NK-92 treated with Interleukin-12 subunit alpha and Interleukin-12 subunit beta, amount 100 ng/mL, for 24 hours (cell line): ENCODE measurements at places on chromosomes 1 and 21.

DNA sequence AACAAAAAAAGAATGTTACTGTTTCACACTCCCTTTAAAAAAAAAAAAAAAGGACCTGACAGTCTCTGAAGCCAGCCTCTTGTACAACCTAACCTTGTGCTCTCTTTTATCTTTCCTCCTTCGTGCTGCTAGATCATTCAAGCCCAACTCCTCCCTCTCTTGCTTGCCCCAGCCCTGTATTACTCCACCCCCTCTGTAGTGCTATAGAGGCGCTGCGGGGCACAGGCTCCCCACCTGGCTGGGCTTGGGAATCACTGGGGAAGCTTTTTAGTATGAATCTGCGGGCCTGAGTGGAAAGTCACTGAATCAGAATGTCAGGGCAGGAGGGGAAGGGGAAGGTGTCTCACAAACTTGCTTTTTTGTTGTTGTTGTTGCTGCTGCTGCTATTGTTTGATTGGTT, 383.7 kb upstream of the CAMK1G start:
- DNase-seq: no peak

GRCh38 chr1:75797273-75797588, 549 bp downstream of the MSH4 start:
- DNase-seq: no peak

GRCh38 chr1:205441318-205441633, 14.6 kb downstream of the BLACAT1 start:
- no peak for DNase-seq

DNA sequence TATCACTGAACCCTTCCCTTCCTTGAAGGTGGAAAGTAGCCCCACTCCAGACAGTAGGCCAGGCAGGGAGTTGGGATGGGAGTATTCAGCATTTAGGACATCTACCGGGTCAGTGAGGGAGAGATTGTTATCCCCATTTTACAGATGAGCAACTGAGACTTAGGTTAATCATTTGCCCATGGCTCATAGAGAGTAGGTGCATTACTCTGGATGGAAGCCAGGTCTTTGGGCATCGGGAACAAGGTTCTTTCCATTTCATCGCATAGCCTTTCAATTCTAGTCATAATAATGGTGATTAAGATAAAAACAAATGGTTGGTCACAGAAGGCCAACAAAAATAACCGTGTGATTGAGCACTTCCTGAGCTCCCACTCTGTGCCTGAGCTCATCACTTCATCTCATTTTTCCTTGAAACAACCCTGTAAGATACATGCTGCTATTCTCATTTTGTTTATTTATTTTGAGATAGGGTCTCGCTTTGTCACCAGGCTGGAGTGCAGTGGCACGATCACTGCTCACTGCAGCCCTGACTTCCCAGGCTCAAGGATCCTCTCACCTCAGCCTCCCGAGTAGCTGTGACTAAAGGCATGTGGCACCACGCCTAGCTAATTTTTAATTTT, 64.8 kb downstream of the NAV1 start:
- DNase-seq: no peak

- no peak for DNase-seq
Measured at GRCh38 chr1:154767315-154768240, 102.5 kb downstream of the KCNN3 start.

DNA sequence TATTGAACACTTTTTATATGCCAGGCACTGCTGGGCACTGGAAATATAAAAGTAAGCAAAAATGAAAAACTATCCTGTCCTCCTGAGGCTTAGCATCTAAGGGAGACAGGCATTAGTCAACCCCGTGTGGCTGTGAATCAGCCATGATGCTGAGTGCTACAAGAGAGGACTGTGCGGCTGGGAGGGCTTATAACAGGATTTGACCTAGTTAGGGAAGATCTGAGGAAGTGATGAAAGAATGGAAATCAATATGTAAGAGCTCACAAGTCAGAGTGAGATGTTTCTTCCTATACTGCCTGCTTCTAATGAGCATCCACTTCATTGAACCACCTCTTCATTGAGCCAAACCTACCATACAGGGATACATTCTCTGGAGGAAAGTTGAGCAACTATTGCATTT, 15.1 kb downstream of the TRIM45 start:
- DNase-seq: no peak

GRCh38 chr1:91791691-91792488, 94.1 kb downstream of the TGFBR3 start:
- no peak for DNase-seq

- no peak for DNase-seq
Measured at GRCh38 chr1:245411245-245412036, 256.7 kb downstream of the KIF26B start.

DNA sequence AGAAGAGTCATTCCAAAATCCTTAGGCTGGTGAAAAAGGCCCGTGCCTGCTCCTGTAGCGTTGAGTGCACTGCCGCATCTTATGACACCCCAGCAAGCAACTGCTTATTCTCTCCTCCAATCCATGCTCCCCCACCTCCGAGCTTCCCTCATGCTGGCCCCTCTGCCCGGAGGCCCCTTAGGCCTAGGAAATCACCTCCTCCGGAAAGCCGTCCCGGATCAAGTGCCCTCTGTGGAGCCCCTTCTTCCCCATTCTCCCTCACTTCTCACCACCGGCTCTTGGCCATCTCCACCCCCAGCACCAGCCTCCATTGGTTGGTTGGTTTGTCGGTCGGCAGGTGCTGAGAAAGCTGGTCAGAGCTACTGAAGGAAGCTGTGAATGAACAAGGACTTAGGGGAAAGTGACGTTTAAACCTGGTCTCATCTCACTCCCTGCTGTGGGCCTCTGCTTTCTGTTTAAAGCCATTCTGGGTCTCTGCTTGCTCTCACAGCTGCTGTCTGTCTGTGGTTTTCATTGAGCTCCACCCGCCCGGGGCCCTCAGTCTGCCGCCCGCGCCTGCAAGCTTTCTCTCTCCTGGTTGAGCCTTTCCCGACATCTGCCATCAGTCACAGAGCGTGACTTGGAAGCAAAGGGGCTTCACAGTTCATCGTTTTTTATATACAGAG, 122.2 kb downstream of the KCNN3 start:
- DNase-seq: no peak

DNA sequence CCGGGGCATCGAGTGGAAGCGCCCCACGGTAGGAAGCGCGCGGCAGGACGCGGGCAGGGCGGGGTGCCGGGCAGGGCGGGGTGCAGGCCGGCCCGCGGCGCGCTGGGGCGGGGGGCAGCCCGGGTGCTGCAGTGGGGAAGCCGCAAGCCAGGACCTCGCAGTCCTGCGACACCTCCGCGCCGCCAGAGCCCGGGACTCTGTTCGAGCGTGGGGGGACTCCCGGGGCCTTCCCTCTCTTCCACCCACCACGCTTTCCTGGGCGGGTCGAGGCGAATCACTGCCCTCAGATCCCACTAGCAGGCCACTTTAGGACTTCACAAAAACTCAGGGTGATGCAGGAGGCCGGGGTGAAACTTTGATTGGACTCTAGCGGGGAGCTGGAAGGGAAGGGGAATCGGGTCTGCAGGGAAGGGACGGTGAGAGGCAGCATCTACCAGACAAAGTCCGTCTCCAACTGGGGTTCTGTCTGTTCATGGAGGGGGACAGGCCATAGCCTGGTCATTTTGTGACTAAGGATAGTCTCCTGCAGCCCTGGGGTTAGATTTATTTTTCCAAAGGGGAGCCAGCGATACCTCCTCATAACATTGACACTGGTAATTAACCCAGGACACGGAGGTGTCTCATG, 623 bp downstream of the CAPN2 start:
- DNase-seq: peak; percentile 58

DNA sequence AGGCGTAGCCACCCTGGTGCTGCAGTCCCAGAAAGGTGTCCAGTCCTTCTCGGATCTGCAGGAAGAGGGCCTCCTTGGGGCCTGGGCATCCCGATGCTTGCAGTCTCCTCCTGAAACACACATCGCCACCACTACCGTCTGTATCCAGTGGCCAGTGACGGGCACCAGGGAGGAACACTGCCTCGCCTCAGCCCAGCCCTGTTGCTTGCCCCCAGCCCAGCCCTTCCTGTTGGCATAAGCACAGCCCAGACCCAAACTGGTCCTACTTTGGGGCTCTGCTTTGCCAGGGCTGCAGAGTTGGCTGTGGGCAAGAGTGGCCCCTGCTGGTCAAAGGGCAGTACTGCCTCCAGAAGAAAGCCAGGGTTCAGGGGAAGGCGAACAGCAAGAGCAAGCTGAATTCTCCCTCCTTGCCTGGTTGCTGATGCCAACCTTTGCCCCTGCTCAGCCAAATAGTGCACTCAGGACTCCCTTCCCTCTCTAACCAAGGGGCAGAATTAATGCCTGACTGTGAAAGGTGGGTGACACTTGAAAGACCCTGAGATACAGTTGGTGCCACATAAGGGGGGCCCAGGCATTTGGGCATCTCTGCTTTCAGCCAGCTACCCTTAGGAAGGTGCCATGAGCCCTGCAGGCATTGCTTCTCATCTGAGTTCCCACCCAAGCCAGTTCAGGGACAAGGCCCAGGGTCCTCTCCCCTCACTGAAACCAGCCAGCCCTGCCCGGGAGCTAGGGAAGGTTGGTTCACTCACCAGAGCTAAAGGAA, 11.1 kb upstream of the ARHGEF2 start:
- DNase-seq: peak; percentile 43

DNA sequence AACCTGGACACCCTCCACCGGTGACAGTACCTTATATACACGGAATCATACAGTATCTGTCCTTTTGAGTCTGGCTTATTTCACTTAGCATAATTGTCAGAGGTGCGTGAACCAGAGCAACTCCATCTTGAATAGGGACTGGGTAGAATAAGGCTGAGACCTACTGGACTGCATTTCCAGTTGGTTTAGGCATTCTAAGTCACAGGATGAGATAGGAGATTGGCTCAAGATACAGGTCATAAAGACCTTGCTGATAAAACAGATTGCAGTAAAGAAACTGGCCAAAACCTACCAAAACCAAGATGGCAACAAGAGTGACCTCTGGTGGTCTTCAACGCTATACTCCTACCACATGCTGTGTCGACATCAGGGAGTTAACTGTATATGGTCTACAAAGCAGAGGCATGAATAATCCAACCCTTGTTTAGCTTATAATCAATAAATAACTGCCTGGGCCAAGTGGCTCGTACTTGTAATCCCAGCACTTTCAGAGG, 1.4 kb upstream of the FDPS start:
- no peak for DNase-seq

- no peak for DNase-seq
Measured at GRCh38 chr1:170067253-170067819, 7.2 kb downstream of the KIFAP3 start.

DNA sequence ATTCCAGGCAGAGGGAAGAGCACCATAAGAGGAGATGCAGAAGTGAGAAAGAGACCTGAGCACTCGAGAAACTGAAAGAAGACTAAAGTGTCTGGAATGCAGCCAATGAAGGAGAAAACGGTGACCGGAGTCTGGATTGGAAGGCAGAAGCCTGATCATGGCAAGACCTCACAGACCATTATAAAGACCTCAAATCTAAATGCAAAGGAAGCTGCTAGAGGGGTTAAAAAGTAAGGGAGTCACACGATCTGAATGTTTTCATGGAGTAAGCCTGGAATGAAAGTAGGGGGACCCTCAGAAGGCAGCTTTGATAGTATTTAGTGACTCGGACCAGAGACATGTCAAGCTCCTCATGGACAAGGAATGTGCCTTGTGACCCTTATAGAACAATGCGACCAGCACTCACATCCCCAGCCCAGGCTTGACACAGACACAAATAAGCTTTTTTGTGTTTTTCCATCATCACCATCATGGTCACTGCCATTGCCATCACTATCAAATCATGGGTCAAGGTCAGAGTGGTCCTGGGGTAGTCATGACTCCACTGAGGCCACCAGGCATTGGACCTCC, 183.6 kb downstream of the SEC16B start:
- DNase-seq: no peak

DNA sequence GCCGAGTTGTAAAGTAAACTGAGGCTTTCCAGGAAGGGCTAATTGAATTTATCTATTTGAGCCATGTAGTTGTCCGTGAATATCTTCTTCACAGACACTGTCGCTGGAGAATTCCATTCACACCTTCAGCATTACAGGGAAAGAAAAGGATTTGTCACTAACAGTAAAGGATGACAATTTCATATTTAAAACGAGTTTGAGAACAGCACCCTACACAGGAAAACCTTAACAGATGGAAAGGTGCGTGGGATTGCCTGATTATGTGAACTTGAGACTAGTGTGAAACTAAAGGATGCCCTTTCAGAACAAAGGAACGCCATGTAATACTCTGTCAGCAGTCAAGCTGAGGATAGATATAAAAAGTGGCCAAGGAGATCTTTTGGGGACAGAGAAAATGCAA, 492.5 kb upstream of the ADGRL2 start:
- no peak for DNase-seq

DNA sequence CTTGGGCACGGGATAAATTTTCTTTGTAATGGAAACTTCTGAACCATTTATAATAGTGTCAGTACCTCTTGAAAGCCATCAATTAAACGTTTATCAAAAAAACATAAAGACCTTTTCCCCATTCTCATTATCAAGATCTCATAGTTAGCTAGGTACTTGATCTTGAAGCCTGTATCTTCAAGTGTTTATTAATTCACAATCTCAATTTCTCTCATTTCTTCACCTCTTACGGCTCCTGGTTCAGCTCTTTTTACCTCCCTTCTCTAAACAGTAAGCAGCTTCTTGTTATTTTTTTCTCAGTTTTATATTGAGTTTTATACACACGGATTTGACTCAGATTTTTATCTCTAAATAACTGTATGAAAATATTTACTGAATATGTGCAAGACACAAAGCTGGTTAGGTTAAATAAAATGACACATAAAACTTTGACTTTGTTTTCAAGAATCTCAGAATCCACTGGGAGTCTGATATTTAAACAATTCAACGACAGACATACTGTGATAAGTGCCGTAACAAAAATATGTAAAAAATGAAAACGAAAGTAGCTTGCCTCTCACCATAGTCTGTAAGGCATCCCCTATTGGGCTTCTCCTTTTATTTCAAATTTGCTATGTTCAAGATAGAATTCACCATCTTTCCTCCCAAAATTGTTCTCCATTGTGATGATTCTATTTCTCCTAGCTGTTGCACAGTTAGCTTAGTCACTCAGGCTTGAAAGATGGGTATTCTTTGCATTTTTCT, 411.6 kb upstream of the ZRANB2 start:
- DNase-seq: no peak

DNA sequence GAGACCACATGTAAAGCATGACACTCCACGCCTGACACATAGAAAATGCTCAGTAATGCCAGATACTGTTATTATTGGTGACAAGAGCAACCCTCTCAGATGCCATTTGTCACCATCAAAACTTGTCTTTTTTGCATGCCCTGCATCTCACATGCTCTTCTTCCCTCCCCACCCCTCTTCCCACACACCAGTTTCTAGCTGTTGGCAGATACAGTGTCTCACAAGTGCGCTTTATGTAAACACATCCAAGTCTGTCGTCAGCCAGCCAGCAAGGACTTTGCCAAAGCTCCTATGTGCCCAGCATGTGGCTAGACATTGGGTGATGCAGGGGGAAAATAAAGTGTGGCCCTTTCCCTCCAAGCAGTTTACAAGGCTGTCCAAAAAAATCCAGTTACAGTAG, 44.9 kb upstream of the EPHA8 start:
- no peak for DNase-seq

- no peak for DNase-seq
Measured at GRCh38 chr21:26846036-26846931, 1.1 kb upstream of the ADAMTS1 start.

GRCh38 chr1:46300673-46301405, 2.6 kb downstream of the LRRC41 start:
- no peak for DNase-seq

GRCh38 chr1:38060498-38060897, 13.9 kb upstream of the POU3F1 start:
- DNase-seq: no peak
